ENCODE measurements at places on chromosomes 2 and 18.
A peak's percentile ranks its signal among the peaks of the same experiment; 100 is the strongest.

DNA sequence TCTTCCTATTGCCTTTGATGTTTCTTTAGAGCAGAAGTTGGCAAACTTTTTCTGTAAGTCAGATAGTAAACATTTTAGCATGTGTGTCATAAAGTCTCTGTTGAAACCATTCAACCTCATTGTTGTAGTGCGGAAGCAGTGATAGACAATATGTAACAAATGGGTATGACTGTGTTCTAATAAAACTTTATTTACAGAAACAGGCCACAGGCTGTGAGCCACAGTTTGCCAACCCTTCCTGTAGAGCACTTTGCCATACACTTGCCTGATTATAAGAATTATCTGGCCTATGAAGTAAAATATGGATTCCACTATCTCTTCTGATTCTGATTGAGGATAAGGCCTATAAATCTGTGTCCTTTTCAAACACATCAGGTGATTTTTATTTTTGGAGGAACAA, 237.4 kb downstream of the DOK6 start:
- DNase-seq, result no peak

- DNase-seq, result no peak
These were observed 3.1 kb upstream of the MATN3 start for GRCh38 chr2:20015482-20016083.

- DNase-seq, result no peak
These were observed 16.8 kb upstream of the SRBD1 start for GRCh38 chr2:45627911-45628310.

- no peak for DNase-seq
These were observed 209.8 kb downstream of the GBX2 start for GRCh38 chr2:235958221-235958930.

GRCh38 chr2:107349329-107349728, 463.4 kb upstream of the ST6GAL2 start:
- no peak for DNase-seq

- DNase-seq, result no peak
These were observed 14.7 kb downstream of the CROCC2 start for GRCh38 chr2:240920783-240921231.

DNA sequence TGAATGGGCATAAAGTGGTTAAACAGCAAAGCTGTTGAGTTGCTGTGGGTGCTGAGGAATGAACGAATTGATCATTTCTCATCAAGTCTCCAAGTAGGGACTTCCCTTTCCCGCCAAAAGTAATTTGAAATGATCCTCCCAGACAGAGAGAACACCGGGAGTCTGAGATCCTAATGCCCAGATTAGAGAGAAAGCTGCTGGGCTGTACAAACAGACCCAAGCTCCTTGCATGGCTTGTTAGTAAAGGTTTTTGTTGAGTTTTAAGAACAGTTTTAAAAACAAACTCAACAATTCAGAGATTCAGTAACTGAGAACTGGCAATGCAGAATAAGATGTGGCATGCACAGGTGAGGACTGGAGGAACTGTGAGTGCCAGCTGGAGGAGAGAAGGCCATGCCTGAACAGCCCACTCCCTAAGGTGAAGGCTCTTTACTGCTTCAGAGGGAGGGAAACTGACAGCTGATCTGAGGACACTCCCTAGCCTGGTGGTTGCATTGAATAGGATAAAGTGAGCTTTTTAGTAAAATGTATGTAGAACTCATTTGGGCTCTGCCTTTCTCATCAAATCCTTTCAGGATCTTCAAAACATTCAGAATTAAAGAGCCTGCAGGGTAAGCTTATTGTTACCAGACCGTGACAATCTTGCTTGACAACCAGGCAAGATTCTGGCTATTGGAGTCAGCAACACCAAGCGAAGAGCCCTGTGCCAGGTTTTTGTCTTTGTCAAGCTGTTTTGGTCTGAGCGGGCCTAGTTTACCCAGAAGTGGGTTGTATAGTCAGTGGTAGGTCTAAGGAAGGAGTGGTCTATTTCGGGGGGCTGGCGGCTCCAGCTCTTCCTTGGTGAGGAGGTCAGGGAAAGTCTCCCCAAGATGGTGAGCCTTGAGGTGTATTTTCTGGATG, 63.2 kb upstream of the IGFBP5 start:
- no peak for DNase-seq

DNA sequence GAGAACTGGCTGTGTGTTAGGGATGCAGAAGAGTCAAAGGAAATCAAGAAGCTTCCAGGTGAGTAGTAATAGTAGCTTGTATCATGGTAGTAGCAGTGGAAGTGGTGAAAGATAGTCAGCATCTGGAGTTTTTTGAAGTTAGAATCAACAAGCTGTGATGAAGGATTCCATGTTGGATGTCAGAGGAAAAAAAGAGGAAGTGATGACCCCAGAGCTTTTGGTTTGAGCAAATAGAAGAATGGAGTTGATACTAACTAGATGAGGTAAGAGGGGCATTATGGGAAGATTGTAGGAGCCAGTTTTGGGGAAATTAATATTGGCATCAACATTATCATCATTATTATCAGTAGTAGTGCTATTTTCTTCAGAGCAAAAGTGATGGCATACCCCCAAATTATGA, 542.2 kb downstream of the XIRP2 start:
- DNase-seq, result no peak

DNA sequence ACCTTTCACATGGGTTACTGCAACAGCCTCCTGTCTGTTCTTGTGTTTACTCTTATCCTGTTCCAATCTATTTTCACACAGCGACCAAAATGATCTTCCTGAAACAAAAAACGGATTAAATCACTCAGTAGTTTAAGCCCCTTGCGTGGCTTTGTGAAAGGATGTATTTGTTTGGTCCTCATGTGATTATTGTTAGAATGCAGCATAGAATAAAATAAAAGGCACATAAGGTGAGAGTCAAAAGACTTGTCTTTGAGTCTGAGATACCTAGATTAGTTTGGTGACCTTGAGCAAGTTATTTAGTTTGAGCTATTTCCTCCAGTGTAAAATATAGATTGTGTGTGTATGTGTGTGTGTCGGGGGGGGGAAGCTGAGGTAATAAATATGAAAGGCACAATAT, 72.4 kb downstream of the EML4 start:
- DNase-seq, result no peak

GRCh38 chr2:1623906-1624445, 120.3 kb downstream of the PXDN start:
- no peak for DNase-seq

GRCh38 chr2:52135235-52135634, 1103.3 kb upstream of the NRXN1 start:
- no peak for DNase-seq

DNA sequence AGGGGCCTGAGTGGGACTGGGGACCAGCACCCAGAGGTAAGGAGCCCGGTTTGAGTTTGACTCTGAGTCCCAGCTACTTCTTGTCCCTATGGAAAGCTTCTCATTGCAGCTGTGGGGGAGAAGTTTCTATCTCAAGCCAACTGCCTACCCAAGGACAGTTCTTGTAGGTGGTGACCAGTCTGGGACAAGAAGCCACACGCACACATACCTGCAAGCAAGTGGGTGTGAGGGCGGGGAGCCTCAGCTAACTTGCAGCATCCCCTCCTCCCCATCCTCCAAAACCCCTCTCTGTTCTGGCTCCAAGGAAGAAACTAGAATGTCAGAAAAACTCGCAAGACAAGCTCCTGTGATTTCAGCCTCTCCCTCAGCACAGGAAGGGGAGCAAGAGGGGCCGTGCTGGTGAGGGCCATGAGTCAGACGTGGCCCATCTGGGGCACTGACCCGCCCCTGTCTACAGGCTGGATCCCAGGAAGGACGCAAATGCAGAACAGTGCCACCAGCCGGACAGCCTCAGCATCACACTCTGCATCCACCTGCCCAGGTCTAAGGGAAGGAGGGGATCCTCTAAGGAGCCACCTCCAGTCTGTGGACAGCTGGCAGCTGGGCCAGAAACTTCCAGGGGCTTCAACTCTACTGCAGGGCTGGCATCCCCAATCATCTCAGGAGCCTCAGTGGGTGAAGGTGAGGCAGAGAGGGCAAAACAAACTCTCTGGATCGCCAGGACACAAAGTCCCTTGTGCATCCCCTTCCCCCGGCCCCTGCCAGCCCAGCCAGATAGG, 103.4 kb downstream of the TNS1 start:
- DNase-seq, result peak; percentile 50

DNA sequence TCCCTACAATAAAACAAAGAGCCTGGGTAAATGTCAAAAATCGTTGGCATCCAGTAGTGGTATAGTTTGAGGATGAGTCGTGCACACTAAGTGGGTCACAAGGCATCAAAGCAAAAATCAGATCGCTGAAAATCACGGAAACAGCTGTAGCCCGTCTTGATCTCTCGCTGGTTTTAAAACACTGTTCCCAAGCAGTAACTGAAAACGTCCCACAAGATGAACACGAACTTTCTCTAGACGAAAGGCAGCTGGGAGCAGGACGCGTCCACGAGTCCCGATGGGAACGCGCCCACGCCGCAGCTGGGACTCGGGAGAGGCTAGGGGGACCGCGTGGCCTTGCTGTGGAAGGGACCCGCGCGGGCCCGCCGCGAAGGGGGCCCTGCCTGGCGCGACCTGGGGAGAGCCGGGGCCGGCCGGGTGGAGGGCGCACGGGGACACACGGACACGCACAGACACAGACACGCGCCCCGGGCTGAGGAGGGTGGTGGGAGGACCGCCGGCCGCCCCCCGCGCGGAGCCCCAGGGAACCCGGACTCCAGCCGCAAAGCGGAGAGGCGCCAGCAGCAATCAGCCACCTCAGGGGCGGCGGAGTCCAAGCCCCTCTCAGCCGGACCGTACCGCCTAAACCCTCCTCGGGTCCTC, 651 bp downstream of the STK17B start:
- DNase-seq, result no peak

DNA sequence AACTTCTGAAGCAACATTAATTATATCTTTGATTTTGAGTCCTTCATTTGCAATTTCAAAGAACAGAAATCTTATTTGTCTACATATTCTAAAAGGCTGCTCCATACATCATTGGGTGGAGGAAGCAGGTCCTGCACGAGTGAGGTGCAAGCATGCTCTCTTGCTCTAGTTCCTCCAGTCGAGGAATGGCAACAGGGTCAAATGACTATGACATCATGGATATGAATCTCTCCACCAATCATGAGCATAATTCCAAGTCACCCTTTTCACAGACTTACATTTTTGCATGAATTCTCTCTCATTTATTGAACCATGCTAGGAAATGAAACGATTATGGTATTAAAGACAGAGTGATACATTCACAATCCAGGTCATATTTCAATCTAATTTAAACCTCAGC, 608.8 kb upstream of the SOX11 start:
- no peak for DNase-seq

- DNase-seq, result no peak
These were observed 191.5 kb downstream of the RAD51AP2 start for GRCh38 chr2:17326717-17327116.

GRCh38 chr2:70516596-70516995, 37.0 kb downstream of the TGFA start:
- no peak for DNase-seq

DNA sequence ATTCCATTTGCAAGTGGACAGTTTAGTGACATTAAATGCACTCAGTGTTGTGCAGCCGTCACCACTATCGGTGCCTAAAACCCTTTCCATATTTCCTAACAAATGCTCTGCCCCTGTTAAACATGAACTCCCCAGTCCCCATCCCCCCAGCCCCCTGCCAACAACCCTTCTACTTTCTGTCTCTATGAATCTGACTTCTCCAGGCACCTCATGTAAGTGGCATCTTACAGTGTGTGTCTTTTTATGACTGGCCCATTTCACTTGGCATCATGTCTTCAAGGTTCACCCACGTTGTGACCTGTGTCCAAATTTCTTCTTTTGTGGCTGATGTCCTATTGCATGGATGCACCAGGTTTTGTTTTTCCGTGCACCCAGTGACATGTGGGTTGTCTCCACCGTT, 140.9 kb upstream of the GPC1 start:
- DNase-seq, result no peak

DNA sequence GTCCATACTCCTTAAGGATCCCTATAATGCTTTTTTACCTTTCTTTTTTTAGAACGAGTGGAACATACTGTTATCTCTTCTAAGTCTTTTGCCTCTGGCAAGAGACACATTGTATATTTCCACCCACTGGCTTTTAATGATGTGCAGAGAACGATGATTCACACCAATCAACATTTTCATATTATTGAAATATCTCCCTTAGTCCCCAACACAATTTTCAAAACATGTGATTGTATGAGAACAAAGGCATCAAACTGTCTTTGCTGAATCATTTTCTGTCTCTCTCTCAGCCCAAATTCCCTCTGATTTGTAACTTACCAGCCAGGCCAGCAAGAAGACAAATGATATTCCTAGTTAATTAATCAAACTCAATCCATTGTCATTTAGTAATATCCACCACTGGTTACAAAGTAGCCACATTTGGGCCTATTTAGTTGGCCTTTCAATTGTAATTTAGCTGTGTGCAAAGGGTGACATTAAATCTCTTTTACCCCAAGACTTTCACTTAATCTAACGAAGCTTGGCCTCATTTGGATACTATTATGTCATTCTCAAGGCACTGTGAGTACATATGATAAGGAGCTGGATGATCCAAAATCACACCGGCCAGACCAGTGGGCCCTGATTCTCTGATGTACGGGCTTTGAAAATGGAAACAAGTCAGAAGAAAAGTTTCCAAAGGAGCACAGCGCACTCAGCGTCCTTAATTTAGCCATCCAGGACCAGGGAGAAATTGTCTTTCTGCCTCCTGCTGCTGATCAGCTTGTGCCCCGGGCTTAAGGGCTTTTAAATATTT, 185.1 kb downstream of the SCG2 start:
- peak; percentile 14 for DNase-seq

GRCh38 chr2:84906900-84907714, 1.7 kb downstream of the TMSB10 start:
- DNase-seq, result peak; percentile 70

DNA sequence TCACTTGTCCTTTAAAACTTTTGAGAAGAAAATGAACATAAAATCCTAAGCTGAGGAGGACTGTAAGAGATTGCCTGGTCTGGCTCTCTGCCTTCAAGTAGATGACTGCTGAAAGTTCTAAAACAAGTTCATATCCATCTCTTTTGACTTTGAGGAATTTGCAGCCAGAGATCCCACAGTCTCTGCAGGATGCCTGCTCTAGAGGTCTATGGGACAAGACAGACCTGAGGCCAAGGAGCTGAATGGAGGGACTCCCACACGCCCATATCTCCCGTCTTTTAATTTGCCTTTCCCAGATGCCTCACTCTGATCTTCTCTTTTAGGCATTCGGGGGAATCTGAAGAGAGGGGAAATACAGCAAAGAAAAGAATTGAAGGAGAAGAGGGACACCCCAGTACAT, 255.9 kb upstream of the RASGRP3 start:
- no peak for DNase-seq

GRCh38 chr2:1791685-1792435, 47.5 kb upstream of the PXDN start:
- peak; percentile 75 for DNase-seq

GRCh38 chr2:240928476-240929363, 22.6 kb downstream of the CROCC2 start:
- DNase-seq, result no peak

GRCh38 chr2:2703762-2704427, 372.8 kb upstream of the MYT1L start:
- DNase-seq, result no peak

- DNase-seq, result no peak
These were observed 592.7 kb downstream of the XIRP2 start for GRCh38 chr2:167480986-167481309.

DNA sequence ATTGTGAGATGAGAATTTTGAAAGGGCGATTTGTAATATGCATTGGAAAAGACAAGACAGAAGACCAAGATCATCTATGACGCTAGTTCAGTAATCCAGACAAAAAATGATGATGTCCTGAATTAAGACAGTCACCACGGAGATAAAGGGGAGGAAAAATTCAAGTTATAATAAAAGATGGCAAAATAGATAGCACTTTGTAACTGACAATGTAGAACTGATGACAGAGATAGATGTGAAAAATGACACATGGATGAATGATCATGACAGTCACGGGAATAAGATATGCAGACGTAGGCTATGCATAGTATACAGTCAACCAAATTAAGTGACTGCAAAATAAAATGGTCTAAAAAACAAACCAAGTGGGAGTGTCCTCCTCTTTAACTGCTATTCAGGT, 59.2 kb downstream of the SRBD1 start:
- no peak for DNase-seq
